ENCODE measurements at places on chromosomes 11 and 22.

GRCh38 chr22:39556970-39557841, 13.3 kb upstream of the CACNA1I start:
- peak; percentile 70 for DNase-seq

- DNase-seq: no peak
Measured at GRCh38 chr22:44600207-44600785, 101.7 kb upstream of the PRR5 start.

DNA sequence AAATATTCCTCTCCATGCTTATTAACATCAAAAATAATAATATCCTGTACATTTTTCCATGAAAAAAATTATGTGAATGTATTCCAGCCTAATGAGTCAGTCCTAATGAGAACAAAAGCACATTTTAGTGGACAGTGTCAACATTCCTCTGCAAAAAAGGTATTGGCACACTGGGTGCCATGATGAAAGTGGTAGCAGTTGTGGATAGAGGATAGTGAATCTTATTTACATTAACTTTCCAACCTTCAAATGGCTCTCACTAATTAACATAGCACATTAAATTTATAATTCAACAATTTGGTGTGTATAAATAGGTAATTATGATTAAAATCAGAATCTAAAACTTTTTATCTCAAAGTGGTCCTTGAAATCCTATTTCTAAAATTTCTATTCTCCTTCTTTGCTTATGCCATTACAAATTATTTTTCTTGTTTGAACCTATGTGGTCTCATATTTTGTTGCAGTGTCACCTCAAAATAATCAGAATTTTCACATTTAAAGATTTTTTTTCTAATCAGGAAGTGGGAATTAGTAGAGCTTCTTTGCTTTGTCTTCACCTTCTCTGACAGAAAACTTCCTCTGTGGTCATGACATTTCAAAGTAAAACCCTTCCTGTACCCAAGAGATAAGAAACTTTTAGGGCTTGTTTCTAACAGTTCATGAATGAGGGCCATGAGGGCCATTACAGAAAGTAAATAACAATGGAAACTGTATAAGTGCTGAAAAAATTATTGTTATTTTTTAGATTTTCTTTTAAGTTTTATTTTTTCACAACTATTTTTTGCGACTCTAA, 18.7 kb downstream of the SOX6 start:
- no peak for DNase-seq

DNA sequence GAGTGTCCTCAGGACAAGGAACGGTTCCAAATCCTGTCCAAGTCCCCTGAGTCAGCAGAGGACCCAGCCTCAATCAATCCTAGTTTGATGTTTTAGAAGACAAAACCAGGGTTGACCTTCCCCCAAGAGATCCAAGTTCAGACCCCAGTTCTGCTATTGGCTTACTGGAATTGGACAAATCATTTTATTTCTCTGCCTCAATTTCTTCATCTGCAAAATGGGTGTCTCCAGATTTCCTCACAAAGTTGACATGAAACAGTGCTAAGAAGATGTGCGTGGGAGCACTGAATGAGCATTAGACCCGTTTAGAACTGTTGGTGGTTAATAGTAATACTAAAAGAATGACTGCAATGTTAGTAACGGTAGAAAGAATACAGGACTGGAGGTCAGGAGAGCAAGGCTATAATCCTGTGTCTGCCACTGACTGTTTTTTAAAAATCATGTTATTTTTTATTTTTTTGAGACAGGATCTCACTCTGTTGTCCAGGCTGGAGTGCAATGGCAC, 32.8 kb upstream of the SCUBE1 start:
- DNase-seq: no peak

- DNase-seq: no peak
Measured at GRCh38 chr22:21055880-21056319, 10.2 kb downstream of the LRRC74B start.

DNA sequence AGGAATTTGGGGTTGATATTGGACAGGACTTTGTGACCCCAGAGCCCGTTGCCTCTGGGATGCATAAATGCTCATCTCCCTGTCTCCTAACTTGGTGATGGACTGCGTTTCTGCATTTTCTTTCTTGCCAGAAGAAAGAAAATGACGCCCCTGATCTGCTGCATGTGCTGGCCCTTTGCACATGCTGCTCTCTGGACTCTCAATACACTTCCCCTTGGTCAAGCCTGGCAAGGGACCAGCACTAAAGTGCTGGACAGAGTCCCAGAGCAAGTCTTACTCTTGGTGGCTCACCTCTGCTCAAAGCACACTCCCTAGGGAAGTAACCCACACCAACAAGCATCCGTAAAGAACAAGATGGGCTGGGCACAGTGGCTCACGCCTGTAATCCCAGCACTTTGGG, 40.7 kb downstream of the MYH9 start:
- no peak for DNase-seq

GRCh38 chr11:116731097-116731761, 41.6 kb downstream of the BUD13 start:
- no peak for DNase-seq

- DNase-seq: no peak
Measured at GRCh38 chr22:36022162-36022561, 6.5 kb downstream of the RBFOX2 start.

DNA sequence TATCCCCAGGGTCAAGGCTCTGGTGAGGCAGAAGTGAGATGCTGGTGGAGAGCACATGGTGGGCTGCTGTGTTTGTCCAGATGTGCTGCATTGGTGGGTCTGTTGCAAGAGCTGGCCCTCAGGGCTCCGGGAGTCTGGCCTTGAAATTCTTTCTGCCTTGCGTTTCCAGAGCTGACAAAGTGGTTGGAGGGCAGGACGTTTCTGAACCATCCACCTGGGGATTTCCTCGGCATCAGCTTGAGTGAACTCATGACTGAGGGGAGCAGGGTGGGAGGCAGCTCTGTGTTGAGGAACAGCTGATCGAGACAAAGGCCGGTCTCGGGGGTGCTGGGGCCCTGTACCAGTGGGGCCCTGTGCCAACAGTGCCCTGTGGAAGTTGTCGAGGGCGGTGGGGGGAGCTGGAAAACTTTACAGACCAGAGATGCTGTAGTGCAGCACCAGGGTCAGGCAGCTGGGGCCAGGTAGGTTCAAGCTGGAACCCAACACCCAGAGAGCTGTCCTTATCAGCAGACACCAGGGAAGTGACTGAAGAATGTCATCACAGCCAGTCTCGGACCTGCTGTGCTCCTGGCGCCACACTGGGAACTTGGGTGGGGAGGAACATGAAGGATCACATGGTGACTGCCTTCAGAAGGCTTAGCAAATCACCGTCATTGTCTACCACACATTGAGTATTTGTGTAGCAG, 4.9 kb downstream of the TSKU start:
- no peak for DNase-seq

- DNase-seq: peak; percentile 58
Measured at GRCh38 chr11:843086-843734, 558 bp downstream of the TSPAN4 start.

Data from stomach (tissue), 19 donors.